ENCODE measurements at places on chromosomes 5 and 9.

GRCh38 chr5:21263361-21263760, 1275.4 kb upstream of the CDH18 start:
- no peak for DNase-seq

GRCh38 chr9:127518091-127518856, 67.0 kb downstream of the LRSAM1 start:
- no peak for DNase-seq

- DNase-seq: no peak
Measured at GRCh38 chr5:54259981-54260380, 50.4 kb downstream of the ARL15 start.

DNA sequence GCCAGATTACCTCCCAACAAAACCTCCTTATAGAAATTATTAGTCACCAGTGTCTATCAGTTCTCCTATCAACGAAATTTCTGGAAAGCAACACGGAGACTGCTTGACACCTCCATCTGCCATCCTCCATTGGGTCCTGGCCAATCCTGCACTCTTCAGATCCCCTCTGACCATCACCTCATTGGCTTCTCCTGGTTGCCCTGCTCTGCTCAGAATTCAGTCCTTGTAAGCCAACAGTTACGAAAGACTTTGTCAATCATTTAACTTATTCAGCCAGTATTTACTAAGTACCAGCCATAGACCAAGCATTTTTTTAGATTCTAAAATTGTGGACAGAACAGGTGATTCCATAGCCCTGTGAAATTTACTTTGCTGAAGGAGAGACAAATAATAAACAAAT, 228.5 kb downstream of the MARCHF11 start:
- no peak for DNase-seq

DNA sequence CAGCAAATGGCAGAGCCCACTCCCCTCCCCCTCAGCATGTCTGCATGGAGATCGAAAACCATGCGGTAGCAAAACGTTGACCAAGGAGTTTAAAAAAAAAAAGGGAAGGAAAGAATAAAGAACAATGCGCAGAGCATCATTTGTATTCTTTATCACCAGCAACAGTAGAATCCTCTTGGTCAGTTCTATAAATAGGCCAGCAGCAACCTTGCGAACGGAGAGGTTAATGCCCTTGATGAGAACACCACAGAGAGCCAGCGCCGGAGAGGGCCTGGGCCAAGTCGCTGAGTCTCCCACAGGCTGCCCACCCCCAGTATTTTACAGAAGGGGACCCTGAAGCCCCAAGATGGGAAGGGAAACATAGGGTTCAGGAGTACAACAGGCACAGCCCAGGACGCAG, 22.7 kb downstream of the WHRN start:
- DNase-seq: no peak

- no peak for DNase-seq
Measured at GRCh38 chr5:168822745-168823281, 243.6 kb upstream of the PANK3 start.

- DNase-seq: no peak
Measured at GRCh38 chr9:86687788-86688187, 259.5 kb downstream of the GAS1 start.

DNA sequence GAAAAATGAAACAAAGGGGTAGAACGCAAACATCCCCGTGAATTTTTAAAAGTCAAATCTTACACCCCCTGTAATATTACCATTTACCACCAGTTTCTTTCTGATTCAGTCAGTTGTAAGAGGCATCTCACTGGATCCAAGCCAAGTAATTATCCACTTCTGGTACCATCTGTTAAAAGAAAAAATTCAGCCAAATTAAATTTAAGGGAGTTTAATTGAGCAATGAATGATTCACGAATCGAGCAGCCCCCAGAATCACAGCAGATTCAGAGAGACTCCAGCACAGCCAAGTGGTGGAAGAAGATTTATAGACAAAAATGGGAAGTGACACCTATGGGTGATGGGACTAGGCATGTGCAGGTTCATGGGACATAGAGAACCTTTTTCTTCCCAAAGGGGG, 29.9 kb upstream of the MTMR12 start:
- no peak for DNase-seq

DNA sequence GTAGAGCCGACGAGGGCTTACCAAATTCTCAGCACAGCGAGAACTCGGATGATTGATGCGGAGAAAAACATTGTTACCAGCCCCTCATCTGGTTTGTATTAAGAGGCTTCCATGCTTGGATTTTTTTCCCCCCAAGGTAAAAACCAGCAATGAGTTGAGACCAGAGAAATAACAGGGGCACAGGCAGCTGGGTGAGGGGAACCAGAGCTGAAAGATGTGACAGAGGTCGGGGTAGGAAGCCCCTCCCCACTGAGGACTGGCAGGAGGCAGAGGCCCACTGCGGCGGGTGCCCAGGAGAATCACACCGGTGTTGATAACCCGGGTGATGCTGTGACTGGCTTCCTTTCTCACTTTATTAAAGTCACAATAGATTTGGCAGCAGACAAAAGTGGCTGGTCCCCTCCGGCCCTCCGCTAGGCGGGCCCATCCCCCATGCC, 116.5 kb upstream of the PHYKPL start:
- no peak for DNase-seq

DNA sequence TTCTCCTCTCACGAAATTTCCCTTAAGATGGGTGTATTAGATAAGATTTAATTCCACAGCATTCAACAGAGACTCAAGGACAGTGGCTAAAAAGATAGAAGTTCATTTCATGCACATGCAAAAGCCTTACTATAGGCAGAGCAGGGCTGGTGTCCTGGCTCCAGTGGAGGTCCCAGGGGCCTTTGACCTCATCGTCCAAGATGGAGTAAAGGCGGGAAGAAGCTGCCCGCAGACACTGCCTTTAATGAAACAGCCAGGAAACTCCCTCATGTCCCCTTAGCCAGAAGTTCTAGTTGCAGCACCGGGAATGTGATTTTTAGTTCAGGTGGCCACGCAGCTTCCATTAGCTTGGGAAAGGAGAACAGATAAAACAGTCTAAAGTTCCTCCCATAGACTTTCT, 190.3 kb downstream of the TLE4 start:
- DNase-seq: no peak

DNA sequence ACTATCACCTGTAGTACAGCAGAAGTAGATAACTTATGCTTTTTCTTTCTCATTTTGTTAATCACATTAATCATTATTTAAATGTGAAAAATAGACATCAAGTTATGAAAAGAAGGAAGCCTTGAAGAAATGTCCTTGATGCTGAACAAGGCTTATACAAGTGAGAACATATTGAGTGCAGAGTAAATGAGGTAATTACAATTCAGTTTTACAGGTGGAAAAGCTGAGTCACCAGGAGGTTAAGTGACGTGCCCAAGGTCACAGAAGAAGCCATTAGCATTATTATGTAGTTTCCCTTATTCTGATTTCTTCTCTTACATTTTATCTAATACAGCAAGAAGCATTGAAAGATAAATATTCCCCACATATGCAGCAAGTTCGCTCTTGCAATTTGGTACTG, 998.5 kb upstream of the CDH6 start:
- DNase-seq: no peak

DNA sequence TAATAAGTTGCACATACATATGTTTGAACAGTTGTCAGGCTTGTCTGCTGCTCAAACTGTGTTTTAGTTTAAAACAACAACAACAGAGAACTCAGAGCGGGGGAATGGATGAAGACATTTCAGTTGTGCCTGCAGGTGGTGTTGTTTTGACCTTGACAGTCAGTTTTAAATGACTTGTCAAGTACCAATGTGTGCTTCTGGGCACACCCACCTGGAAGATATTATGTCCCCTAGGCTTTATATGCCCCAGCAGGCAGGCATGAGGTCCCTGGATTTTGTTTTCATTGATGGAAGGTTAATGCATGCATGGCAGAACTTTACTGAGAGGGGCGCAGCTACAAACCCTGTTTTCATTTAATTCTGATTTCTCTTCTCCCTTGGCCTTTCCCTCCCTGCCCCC, 84.6 kb downstream of the AOPEP start:
- no peak for DNase-seq

DNA sequence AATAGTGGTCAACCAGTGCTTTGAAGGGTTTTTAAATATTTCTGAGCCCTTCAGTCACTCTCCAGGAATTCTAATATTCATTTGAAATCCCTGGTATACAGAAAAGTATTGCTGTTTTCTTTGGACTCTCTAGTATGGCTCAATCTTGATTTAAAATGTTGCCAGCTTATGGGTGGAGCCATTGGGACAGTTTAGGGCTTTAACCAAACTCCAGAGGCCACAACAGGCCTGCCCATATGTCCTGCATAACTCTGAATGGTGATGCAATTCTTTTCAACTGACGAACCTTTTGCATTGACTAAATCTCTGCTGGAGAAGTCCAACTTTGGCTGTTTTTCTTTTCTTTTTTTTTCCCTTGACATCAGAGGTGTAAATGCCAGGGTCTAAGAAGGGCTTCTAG, 10.3 kb upstream of the ANKHD1 start:
- no peak for DNase-seq

DNA sequence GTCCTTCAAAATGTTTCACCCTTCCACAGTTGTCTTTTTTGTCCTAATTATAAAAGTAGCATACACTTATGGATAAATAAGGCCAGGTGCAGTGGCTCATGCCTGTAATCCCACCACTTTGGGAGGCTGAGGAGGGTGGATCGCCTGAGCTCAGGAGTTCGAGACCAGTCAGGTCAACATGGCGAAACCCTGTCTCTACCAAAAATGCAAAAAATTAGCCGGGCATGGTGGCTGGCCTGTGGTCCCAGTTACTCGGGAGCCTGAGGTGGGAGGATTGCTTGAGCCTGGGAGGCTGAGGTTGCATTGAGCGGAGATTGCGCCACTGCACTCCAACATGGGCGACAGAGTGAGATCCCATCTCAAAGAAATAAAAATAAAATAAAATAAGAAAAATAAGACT, 1.6 kb downstream of the C5orf52 start:
- DNase-seq: no peak

GRCh38 chr9:33161011-33161588, 6.0 kb downstream of the B4GALT1 start:
- no peak for DNase-seq

GRCh38 chr5:81524015-81524414, 130.1 kb upstream of the ACOT12 start:
- DNase-seq: no peak

DNA sequence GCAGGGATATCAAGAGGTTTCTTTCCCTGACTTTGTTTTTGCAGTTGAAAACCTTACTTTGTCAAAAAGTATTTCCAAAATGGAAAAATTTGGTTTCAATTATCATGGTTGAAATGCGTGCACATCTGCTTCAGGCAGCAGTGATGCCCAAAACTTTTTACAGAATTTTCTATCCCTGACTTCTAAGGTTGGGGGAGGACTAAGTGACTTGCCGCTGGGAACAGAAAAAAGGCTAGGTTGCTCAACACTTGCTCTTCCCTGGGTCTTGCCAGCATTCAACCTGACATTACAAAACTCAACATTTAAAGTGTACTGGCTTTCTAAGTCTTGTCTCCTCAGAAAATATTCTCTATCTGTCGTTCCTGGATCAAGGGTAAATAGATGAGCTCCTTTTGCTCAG, 4.7 kb downstream of the KLHL3 start:
- DNase-seq: no peak

DNA sequence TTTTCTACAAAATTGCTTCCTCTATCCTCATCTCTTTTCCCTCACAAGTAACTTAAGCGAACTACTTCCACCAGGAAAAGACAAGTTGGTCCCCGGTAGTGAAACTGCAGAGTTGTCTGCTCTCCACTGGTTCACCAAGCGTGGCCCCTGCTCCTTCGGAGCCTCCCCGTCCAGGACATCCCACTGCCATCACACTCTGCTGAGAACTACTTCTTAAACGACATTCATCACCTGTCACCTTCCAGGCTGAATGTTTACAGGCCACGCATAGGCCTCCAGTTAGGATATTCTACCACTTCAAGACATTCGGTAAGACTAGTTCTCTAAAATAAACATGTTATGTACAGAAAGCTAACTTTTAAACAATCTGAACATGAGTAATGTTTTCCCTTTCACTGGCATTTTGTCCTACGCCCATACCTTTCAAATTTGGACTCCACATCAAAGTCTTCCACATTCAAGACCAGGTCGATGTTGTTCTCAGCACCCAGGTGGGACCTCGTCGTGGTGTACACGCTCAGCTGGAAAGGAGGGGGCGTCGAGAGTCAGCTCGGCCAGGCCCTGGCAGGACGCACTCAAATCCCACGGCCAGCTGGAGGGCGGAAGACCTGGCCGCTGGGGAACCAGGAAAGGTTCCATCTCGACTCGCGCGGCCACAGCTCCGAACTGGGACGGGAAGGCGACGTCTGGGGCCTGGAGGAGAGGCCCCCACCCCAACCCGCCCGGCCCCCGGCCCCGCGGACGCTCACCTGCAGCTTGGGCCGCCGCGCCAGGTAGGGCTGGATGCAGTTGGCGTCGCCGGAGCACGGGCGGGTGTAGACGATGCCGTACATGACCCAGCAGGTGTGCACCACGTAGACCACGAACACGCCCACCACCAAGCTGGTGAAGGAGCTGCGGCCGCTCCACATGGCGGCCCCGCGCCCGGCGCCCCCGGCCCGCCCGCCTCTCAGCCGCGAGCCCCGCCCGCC, 683 bp downstream of the CLPTM1L start:
- no peak for DNase-seq

- DNase-seq: no peak
Measured at GRCh38 chr5:163978897-163979296, 473.5 kb downstream of the MAT2B start.

GRCh38 chr5:37835380-37835973, 4.4 kb downstream of the GDNF start:
- DNase-seq: no peak

GRCh38 chr5:171882118-171882517, 96.5 kb downstream of the SMIM23 start:
- DNase-seq: no peak

DNA sequence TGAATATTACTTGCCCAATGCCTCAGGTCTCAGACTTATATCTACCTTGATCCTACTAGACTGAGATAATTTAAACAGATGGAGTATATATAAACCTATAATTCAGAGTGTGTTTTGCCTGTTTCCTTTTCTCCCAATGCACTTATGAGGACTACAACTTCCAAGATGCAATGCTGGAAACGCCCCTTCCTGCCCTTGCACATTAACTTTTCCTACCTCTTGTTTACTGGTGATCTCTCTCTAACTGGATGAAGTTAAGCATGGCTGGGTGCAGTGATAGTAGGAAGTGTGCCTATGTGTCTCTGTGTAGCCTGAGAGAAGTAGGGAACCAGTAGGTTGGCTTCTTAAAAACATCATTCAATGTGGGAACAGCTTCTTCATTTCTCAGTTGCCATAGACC, 115.2 kb downstream of the SVEP1 start:
- DNase-seq: peak; percentile 4

DNA sequence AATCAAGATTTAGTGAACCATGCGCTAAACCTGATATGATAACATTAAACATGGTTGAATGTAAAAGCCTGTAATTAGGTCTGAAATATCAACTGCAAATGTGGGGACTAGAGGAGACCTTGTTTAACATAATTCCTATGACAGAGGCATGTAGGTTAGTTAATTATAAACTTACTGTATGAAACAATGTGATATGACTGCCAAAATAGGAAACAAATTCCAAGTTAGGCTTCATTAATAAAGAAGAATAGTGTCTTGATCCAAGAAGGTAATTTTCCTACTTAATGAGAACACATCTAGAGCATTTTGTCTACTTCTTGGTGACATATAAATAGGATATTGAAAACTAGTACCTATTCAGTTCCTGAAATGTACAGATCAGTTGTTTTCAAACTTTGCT, 136.2 kb upstream of the TARS1 start:
- DNase-seq: no peak

GRCh38 chr9:79885093-79885857, 313.5 kb downstream of the TLE4 start:
- DNase-seq: no peak

All from CMK (cell line).